Fibroblast of skin of left biceps (primary cell): ENCODE measurements at places on chromosomes 6 and 20.

DNA sequence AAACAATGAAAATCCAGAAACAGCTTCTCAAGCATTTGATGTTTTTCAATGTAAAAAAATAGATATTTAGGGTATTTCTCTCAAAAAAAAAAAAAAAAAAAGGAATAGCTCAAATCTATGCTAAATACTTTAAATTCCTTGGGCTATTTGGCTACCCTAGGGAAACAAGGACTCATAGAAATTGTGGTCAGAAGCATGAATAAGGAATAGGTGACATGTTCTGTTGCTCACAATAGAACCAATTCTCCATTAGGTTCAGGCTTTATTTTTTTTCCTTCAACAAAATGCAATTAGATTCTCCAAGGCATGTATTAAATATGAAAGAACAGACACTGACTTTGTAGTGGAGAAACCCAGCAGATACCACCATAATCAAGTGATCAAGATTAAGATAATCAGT is 904.3 kb upstream of the FLRT3 start:
- peak; percentile 6 for DNase-seq

DNA sequence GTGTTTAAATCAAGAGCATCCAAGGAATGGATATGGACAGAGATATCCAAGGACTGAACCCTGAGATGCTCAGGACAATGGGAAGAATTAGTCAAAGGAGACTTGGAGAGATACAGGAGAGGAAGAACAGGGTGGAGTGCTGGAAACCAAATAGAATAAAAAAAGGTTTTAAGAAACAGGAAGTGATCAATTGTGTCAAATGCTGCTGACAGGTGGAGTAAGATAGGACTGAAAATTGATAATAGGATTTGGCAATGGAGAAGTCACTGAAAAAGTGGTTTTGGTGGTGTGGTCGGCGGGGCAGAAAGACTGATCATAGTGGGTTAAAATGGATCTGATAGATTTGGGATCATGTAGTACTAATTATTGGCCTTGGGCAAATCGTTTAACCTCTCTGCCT is 37.9 kb upstream of the PNRC1 start:
- DNase-seq = no peak

GRCh38 chr6:68728159-68728979 is 93.3 kb downstream of the ADGRB3 start:
- DNase-seq = peak; percentile 38

DNA sequence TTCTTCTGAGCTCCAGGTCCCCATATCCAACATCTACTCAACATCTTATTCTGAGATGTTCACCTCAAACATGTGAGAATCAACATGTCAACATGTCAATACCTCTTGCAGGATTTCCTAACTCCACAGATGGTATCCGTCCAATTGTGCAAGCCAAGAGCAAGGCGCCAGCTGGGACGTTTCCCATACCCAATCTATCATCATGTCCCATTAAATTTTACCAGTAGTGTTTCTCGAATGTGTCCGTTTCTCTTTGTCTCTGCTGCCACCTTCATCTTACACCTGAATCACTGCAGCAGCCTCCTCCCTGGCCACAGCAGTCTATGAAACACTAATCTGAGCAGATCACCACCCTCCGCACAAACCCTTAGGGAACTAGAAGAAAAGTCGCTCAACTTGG is 78.0 kb upstream of the RPS6KA2 start:
- DNase-seq = no peak

DNA sequence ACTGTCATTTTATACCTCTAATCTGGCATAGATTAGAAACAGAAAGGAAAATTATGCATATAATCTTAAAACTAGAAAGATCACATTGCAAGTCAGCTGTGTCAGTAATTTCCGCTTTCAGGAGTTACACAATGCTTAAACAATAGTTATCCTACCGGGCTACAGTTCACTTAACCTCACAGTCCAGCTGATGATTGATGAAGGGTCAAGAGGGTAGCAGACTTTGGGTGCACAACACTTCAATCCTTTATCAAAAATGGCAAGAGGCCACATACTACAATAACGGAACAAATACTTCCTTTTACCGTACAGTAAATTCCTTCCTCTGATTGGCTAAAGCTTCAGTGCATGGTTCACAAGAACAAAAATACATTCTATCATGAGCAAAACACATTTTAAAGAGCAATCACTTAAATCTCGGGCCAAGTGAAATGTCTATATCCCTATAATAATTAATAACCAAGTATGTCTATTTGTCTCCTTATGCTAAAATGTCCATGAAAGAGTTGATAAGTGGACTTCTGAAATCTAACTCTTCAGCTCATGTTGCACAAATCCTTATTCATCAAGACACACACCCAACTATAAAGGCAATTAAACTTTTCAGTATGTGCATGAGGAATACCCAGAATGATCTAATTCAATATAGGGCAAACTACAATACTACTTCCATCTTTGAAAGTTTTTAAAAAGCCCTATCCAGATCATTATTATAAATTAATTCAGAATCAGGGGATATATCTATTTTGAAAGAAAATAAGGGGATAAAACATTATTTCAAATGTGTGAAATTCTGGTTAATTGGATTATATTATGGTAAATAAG is 76.8 kb downstream of the HIVEP2 start:
- no peak for DNase-seq

DNA sequence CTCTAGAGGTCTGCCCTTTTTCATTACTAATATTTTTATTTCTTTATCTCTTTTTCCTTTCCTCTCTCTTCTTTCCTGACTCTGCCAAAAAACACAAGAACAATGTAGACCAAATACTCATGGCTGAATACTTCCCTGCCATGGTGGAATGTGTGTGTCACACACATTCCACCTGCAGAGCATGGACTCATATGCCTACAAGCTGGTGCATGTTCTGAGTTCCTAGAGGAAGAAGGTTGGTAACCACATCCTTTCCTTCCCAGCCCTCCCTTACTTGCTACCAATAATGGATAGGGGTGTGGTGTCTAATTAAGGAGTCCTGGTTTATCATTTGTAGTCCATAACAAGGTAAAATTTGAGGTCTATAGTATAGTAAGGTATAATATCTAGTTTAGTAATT is 15.2 kb upstream of the CST9L start:
- DNase-seq = no peak

DNA sequence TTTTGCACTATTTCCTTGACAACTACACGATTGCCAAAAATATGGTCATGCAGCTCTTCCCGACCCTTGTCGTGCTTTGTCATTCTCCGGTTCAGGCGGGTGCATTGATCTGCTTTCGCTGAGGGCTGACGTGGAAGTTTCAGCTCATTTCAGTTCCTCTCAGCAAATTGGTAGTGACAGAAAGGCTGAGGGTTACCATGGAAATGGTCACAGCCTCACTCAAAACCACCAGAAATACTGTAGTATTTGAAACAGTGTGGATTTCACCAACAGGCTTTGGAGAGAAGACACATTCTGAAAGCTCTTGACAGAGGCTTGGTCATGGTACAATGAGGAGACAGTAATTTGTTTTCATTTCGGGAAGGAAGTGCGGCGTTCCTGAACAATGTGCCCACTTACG is 99.7 kb upstream of the EXOC2 start:
- DNase-seq = no peak

GRCh38 chr6:125020385-125020784 is 58.1 kb downstream of the RNF217 start:
- DNase-seq = no peak
